ENCODE measurements at places on chromosomes 4 and X.

DNA sequence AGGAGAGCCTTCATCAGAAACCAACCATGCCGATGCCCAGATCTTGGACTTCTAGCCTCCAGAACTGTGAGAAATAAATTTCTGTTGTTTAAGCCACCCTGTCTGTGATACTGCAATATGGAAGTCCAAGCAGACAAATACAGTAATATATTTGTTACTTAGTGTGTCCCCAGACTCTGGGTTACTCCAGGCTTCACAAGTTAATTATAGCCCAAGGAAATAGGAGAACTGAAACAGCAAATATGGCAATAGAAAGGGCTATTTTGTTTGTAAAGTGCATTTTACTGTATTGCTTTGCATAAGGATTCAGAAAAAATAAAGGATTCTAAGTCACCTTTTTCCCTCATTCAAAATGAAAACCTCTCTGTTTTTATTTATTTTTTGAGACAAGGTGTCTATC lies 15.7 kb downstream of the TIGD4 start:
- no peak for DNase-seq

DNA sequence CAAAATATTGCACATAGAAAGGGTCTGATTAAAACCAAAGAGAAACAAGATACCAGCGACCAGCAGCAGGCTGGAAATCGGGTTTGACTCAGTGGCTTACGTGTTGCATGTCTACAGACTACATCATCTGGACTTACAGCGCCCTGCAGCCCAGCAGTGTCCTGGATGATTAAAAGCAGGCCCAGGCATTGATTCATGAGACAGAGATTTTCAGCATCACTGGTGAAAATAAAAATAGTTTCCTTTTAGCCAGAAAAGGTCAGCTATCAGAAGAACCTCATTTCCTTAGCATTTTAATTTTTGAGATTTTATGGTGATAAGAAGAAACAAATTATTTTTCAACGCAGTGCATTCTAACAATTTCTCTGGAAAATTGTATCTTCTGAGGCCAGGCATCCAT lies 190.6 kb downstream of the PTTG2 start:
- no peak for DNase-seq

- DNase-seq: no peak
Measured at GRCh38 chr4:55004831-55005230, 120.6 kb downstream of the KDR start.

GRCh38 chr4:148852092-148852699 lies 410.0 kb upstream of the NR3C2 start:
- DNase-seq: no peak

- DNase-seq: no peak
Measured at GRCh38 chrX:1357993-1358392, 21.4 kb downstream of the IL3RA start.

Data from hematopoietic multipotent progenitor cell treated with erythropoietin and hydrocortisone succinate and interleukin-3 and kit ligand, for 15 days (in vitro differentiated cells).